ENCODE measurements at places on chromosomes 7 and 10.

DNA sequence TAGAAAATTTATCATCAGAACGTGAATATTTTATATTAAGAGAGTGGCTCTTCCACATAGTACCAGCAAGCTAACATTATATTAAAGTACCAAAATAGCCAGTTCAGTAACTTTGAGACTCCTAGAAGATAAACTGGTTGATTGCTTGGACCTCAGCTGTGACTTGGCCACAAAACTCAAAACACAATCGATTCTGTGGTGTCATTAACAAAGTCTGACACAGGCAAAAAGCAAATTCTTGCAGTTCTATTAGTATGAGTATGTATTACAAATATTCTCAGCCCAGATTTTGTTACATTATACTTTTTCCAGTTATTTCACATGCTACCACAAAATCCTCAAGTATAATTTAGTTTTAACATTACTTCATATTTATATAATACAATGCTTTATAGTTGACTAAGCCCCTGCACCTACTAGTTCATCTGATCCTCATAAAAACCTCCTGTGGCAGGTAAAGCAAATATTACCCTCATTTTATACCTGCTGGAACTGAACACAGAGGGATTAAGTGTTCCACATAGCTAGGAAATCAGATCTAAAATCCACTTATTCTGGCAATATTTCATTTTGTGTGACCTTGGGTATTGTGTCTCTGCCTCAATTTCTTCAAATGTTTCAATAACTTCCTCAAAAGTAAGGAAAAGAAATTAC is 279.9 kb upstream of the MKLN1 start:
- no peak for DNase-seq

DNA sequence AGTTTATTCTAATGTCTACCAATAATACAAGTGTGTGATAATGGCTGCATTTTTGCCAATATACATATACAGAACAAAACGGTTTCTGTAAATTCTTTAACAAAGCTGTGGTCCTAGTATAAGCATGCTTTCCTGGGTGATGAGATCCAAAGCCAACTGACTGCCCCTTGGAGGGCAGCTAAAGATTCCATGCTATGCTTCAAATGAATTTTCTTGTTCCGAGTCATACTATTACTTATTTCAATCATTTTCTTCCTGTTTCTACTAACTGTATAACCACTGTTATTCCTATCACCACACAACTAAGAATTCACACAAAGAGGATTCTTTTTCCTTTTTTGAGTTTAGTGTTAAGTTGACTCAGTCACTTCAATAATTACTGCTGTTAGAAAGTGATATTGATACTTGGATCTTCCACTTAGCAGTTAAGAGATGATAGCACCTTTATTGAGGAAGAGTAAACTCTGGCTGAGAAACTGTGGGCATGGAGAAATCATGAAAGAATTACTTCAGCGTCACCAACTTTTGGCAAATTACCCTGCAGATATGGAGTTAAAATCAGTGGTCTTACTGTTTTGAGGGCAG is 197.5 kb downstream of the ARL4A start:
- no peak for DNase-seq

- DNase-seq, result no peak
These were observed 153.2 kb downstream of the CDH23 start for GRCh38 chr10:71549766-71550533.

- no peak for DNase-seq
These were observed 82.7 kb upstream of the KMT2E start for GRCh38 chr7:104931181-104931781.

- no peak for DNase-seq
These were observed 264.4 kb upstream of the GALNT17 start for GRCh38 chr7:70867513-70867912.

Data from stimulated activated CD8-positive, alpha-beta memory T cell treated with anti-CD3 and anti-CD28 coated beads, Interleukin-7, amount 100 ng/mL, for 1 hour (primary cell).